ENCODE measurements at places on chromosomes 3 and 15.

- DNase-seq, result no peak
Measured at GRCh38 chr3:148079370-148079769, 618.3 kb upstream of the AGTR1 start.

GRCh38 chr3:69761896-69762767 lies 22.9 kb downstream of the MITF start:
- no peak for DNase-seq

DNA sequence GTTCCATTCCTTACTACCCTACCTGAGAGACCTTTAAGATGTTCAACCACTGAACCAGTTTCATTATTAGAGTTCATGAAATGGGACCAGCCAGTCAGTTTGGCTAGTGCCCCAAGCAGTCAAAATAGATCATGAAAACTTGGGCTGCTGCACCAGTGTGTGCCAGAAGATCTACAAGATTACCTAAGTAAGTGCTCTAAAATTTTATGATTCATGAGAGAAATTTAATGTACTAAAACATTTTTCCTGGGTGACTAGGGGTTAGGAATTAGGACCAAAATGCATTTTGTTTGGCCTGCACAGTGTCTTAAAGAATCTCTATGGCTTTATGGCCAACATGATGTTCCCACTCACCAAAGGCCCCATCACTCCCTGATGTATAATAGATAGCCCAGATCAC lies 214.7 kb downstream of the ATP8B4 start:
- DNase-seq, result no peak

- DNase-seq, result no peak
Measured at GRCh38 chr15:85950101-85950500, 129.6 kb upstream of the AGBL1 start.

- DNase-seq, result no peak
Measured at GRCh38 chr3:186318135-186318534, 43.9 kb downstream of the DGKG start.

DNA sequence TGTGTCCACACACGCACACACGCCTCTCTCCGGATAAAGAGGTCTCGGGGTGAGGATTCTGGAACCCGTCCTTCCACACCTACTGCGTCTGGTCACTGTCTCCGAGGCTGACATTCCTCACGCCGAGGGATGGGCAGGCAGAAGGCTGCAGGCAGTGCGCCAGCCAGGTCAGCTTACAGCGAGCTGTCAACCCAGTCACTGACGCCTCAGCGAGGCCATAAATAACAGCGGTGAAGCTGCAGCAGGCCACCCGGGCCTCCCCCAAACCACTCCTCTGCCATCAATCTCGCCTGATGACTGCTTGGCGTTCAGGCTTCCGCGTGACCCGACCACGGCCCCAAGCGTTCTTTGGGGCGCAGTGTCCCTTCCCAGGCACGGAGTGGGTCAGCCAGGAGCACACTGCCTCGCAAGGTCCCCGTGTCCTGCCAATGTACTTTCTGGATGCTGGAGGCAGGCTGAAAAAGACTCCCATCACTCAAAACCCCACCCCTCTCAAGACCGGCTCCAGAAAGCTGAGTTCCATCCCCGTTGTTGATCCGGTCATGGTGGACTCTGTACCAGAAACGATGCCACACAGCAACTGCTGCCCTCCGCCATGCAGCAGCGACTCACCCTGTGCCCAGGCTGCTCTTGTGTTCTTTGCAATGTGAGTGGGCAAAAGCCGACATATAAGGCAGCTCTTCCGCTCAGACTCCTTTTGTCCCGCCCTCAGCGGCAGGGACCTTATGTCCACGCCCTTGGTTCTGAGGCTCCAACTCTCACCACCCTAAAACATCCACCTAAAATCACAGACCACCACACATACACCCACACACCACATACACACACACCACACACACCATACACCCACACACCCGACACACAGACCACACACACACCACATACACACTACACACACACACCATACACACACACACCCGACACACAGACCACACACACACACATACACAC lies 27.1 kb downstream of the CPN2 start:
- DNase-seq, result no peak

DNA sequence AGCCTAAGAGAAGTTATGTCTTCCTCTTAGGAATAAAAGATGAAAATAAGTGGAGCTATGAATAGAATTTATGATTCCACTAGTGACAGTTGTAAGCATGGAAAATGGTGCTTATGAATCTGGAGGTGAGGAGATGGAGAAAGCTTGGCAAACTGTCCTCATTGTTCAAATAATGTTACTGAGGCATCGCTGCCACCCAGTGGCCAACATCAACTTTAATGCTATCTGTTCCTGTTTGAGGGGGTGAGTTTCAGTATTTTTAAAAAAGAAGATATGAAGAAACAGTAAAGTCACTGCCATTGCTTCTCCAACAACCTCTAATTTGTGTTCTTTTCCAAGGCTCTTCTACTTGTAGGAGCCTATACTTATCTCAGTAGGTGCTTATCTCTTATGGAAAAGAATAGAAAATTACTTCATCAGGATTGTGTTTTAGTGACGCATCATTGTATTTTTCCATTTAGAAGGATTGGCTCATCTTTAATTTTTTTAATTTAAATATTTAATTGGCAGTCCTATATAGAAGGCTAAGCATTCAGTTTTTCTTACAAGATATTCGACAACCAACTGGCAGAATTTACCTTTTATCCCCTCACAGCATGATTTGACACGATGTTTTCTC lies 260.4 kb upstream of the P2RY1 start:
- DNase-seq, result no peak

DNA sequence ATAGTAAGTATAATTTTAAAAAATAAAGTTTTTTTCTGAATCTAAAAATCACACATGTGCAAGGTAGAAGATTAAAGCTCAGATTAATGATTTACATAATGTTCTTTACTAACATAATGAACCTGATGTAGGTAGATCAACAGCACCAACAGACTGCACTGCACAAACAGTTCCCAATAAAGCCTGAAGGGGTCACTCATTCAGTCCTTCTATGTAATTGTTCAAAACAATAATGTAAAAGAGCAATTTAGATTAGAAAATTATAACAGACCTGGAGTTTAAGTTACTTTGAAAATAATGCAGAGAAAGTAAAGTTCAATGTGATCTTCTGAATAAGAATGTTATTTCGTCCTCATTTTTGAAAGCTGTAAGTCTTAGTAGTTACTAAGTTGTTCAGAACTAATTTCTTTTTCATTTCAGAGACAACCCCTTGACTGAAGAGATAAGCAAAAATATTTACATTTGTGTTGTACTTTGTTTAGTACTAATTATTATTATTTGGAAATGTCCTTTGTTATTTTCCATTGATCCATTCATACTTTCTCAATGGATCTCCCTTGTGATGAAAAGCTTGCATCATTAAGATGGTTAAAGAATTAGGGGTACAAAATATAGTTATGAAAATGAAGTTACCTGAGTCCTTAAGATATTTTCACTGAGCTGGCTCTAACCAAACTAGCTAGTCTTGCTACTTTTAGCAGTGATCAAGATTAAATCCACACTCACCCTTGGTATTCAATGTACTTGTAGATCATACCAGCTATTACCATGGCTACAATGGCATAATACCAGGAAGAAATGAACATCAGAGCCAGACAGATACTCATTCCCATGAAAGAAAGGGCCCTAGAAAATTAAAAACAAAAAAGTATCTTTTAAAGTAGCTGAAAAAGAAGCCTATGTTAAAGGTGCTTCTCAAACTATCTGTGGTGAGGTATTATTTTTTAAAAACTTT lies 16.8 kb downstream of the EMC4 start:
- DNase-seq, result no peak

- DNase-seq, result no peak
Measured at GRCh38 chr3:168040607-168041208, 55.0 kb downstream of the GOLIM4 start.

DNA sequence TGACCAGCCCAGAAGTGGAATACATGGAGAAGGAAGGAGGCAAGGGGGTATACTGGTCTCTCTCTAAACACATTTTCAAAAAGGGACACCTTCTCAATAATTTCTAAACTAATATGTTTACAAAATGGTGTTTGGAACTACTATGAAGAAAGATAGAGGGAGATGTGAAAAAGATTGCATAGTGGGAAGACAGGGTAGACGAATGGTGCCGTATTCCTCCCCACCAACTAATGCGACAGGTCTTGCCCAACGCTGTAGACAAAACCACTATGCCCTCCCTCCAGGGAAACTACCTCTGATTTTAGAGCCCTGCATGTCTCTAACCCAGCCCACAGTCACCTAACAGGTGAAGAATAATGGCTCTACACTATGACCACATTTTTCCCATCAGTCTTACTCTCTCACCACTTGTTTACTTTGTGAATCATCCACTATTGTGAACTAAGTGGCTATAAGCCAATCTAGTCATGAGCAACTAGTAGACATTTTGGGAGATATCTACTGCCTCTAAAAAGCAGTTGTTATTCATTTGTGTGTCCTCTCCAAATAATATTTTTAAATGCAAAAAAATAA lies 108.2 kb upstream of the UBE2E2 start:
- no peak for DNase-seq

- no peak for DNase-seq
Measured at GRCh38 chr15:40277471-40277870, 5.4 kb downstream of the ANKRD63 start.

DNA sequence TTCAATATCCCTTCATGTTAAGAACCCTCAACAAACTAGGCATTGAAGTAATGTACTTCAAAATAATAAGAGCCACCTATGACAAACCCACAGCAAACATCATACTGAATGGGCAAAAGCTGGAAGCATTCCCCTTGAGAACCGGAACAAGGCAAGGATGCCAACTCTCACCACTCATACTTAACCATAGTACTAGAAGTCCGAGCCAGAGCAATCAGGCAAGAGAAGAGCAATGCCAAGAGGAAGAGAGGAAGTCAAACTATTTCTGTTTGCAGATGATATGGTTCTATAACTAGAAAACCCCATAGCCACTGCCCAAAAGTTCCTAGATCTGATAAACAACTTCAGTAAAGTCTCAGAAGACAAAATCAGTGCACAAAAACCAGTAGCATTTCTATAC lies 161.9 kb downstream of the UBE2E2 start:
- no peak for DNase-seq

DNA sequence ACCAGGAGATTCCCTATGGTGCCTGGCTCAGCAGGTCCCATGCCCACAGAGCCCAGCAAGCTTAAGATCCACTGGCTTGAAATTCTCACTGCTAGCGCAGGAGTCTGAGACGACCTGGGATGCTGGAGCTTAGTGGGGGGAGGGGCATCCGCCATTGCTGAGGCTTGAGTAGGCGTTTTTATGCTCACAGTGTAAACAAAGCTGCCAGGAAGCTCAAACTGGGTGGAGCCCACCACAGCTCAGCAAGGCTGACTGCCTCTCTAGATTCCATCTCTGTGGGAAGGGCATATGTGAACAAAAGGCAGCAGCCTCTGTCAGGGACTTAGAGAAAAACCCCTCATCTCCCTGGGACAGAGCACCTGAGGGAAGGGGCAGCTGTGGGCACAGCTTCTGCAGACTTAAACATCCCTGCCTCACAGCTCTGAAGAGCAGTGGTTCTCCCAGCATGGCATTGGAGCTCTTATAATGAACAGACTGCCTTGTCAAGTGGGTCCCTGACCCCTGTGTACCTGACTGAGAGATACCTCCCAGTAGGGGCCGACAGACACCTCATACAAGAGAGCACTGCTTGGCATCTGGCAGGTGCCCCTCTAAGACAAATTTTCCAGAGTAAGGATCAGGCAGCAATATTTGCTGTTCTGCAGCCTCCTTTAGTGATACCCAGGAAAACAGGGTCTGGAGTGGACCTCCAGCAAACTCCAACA lies 231.5 kb upstream of the SETMAR start:
- no peak for DNase-seq

- DNase-seq, result no peak
Measured at GRCh38 chr3:16548721-16549120, 35.2 kb upstream of the RFTN1 start.

DNA sequence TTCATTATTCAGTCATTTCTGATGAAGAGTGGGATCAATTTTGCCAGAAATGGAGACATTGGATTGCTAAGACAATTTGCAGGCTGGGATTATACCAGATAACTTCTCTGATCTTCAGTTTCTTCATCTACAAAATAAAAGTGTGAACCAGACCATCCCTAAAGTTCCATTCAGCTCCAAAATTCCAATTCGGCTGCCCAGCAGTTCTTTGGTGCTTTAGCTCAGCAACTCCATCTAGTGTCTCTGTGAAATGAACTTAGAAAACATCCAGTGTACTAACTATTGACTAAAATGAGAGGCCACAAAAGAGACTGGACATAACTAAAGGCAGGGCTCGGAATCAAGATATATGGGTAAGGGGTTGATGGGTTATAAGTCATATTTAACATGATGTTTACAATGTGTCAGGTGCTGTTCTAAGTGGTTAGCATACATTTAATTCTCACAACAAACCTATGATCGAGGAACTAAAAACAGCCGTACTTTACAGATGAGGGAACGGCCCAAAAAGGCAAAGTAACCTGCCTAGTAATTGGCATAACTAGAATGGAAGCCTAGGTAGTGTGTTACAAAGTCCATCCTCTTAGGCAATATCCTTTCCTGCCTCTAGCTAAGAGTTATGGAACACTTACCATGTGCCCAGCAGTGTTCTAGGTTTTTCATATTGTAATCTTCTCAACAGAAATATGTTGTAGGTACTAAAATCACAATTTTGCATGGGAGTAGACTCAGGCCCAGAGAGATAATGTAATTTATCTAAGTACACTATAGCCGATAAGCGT lies 17.0 kb downstream of the THAP10 start:
- no peak for DNase-seq

DNA sequence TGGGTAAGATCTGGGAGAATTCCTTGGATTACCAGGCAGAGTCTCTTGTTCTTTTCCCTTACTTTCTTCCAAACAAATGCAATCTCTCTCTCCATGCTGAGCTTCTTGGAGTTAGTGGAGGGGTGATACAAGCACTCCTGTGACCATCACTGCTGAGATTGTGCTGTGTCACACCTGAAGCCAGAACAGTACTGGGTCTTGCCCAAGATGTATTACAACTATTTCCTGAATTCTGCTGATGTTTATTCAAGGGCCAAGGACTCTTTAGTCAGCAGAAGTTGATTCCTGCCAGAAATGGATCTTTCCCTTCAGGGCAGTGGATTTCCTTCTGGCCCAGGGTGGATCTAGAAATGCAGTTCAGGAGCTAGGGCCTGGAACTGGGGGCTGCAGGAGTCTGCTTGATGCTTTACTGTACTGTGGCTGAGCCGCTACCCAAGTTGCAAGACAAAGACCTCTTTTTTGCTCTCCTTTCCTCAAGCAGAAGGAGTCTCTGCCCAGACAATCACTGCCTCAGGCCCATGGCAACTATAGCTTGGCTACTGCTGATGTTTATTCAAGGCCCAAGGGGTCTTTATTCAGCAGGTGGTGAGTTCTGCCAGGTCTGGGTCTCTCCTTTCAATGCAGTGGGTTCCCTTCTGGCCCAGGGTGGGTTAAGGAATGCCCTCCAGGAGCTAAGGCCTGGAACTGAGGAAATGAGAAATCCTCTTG lies 98.8 kb downstream of the SH3GL3 start:
- DNase-seq, result no peak
